ENCODE measurements at places on chromosomes 2 and 18.

DNA sequence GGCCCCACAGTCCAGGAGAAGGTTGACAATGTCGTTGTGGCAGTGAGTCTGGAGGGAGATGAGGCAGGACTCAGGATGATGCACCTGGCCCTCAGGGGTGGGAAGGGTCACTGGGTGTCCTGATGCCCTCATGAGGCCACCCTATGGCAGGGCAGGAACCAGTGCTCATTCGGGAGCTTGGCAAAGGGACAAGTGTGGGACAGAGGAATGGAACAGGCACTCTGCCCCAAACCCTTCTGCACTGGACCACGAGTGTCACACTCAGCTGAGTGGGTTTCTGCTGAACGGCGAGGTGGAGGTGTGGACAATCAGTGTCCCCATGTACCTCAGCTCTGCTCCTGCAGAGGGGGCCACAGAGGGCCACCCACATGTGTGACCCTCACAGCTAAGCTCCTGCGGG lies 32.0 kb downstream of the ANKMY1 start:
- no peak for DNase-seq

DNA sequence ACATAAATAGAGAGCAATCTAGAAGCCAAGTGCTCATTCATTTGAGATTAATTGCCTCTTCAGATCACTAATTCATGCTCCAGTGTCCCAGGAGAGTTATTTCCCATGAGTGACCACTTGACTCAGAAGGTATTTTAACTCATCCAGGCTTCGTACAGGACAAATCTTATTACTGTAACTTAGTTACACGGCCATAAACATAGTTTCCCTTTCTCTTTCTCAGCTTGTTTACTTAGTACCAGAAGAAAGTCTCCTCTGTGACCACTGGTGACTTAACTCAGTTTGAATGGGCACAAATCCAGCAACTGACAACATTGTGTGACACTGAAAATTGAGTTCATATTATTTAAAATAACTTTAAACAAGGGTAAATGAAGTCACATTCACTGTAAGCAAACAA lies 25.3 kb downstream of the MMADHC start:
- DNase-seq: no peak

DNA sequence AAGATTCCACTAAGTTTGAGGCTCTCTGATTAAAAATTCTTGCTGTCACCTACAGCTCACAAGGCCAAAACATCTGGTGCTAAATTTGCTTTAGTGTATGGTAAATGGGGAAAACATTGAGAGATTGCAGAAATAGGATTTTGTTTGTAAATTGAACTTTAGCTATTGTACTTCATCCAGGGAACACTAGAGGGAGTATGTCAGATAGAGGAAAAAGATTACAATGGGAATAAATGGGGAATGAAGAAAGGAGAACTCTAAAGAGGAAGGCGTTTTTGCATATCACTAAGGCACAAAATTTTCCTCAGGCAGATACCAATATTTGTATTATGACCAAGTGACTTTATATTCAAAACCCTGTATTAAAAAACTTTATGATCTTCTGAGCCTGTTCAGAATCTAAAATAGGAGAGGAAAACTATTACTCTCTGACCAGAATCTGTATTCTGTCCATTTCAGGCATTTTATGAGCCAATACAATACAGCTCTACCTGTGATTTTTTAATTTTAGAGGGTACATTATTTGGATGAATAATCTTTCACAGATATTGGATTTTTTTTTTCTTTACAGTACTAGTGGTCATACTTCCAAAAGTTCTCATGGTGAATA lies 52.3 kb upstream of the ITGB6 start:
- no peak for DNase-seq

GRCh38 chr18:12520442-12520992 lies 112.8 kb downstream of the PRELID3A start:
- no peak for DNase-seq

- no peak for DNase-seq
Measured at GRCh38 chr18:9638886-9639285, 24.5 kb upstream of the PPP4R1 start.

- DNase-seq: no peak
Measured at GRCh38 chr18:13302040-13302439, 83.5 kb downstream of the LDLRAD4 start.

DNA sequence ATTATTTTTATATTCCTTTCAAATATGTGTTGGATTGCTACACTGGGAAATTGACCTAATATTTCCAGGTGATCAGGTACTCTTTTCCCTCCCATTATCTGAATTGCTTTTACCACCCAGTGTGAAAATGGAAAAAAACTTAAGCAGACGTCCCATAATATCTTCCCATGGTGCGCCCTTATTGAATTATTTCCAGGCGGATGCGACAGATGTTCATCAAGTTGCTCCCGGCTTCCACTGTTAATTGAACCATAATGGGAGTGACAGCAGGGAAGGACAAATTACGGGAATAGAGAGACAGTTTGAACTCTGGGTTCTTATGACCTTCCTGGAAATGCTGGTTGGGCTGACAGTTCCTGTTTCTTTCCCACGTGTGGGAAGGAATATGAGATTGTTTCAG lies 93.3 kb downstream of the THSD7B start:
- no peak for DNase-seq

GRCh38 chr2:66582987-66583880 lies 148.3 kb downstream of the MEIS1 start:
- DNase-seq: no peak

DNA sequence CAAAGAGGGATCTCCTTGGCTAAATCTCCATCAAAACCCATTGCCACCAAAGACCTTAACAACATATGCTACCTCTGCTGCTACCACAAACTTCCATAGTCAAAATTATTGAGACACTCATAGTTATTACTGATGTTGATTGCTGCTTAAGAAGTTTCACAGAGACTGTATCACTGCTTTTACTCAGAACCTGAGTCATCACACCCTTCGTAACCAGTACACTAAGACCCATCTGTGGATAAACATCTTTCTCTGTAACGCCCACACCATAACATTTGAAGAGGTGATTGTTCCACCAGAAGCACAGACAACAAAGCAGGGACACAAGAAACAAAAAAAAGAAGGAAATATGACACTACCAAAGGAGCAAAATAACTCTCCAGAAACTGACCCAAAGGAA lies 1563.1 kb downstream of the LRP1B start:
- no peak for DNase-seq

- DNase-seq: no peak
Measured at GRCh38 chr2:64731746-64732145, 78.0 kb upstream of the SERTAD2 start.

DNA sequence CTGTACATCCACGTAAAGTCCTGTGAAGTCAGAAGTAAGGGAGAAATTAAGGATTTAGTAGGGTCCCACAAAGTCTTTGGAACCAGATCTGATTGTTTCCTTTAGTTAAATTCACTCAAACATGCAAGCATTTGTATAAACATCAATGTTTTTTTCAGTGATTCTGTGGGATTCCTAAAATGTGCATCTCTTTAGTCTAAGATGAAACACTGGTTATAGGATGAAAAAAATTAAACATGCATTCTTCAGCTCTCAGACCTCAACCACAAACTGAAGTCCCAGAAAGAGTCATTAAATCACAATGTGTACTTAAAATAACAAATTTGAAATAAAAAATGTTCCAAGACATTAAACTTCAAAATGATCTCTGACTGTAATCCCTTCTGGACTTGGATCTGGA lies 76.5 kb upstream of the APCDD1 start:
- DNase-seq: no peak

DNA sequence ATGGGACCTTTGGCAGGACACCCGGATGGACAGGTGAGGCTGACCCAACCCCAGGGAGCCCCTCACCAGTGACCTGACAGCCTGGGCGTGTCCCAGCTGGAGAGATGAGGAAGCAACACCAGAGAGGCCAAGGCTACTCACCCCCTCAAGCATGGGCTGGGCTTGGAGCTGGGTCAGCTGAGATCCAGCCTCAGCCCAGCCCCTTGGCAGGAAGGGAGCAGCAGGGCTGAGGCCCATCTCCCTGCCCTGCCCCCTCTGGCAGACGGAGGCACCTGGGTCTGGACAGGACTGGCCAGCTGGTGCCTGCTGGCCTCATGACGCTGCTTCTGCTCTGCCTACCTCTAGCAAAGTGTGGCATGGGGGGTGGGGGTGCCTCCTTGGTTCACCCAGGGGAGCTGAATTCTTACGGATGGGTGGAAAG lies 37.8 kb downstream of the HS6ST1 start:
- no peak for DNase-seq

DNA sequence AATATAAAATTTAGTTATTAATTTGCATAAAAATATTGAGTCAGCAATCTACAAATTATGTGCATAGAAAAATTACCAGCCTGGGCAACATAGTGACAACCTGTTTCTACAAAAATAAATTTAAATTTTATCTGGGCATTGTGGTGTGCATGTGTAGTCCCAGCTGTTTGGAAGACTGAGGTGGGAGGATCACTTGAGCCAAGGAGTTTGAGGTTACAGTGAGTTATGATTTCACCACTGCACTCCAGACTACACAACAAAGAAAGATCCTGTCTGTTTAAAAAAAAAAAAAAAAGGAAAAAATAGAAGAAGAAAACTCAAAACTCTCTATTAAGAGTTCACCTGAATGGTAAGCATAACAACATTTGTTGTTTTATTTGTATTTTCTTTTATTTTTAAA lies 1048.4 kb upstream of the CDH2 start:
- no peak for DNase-seq

DNA sequence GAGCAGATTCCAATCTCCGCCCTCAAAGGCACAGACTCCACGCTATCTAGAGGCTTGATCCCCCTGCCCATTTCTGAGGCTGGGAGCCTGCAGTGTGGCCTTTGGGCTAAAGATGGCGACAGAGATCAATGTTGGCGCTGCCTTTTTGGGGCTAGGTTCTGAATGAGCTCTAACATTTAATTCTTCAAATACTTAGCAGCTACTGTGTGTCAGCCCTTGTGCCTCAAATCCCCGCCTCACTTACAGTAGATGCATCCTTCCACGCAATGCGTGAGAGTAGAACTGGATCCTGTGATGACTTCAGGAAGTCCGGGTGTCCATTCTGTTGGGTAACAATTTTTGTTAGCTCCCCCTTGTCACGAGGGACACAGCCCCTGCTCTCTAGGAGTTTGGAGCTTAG lies 12.4 kb downstream of the IL1F10 start:
- DNase-seq: peak; percentile 0

- DNase-seq: no peak
Measured at GRCh38 chr2:31258351-31258750, 24.4 kb downstream of the EHD3 start.

GRCh38 chr2:234686088-234686890 lies 189.4 kb upstream of the ARL4C start:
- DNase-seq: no peak

DNA sequence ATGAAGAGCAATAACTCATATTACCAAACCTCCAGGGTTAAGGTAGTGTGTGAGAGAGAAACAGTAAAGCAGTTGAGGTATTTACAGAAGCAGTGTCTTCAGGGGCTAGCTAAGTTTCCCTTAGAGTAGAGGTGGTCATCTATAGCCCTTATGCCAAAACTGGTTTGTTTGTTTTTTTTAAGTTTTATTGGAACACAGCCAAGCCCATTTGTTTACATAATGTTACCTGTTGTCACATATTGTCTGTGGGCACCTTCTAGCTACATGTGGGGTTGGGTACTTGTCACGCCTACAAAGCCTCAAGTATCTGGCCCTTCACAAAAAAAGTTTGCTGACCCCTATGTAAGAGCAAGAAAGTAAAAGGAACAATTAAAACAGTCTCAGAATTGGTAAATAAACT lies 39.4 kb downstream of the ACTR2 start:
- no peak for DNase-seq

Measured in NCI-H1092 (cell line).